ENCODE measurements at places on chromosomes 1 and 21.

- no peak for DNase-seq
Observed at GRCh38 chr21:36463204-36463603, 16.7 kb downstream of the CLDN14 start.

- peak; percentile 75 for DNase-seq
Observed at GRCh38 chr1:21294266-21294989, 4.2 kb upstream of the ECE1 start.

- DNase-seq: no peak
Observed at GRCh38 chr1:46487818-46488218, 1.8 kb upstream of the DMBX1 start.

GRCh38 chr1:156486421-156487344 lies 13.9 kb downstream of the MEF2D start:
- DNase-seq: no peak

GRCh38 chr1:41872074-41872473 lies 46.6 kb downstream of the HIVEP3 start:
- no peak for DNase-seq

GRCh38 chr1:59598120-59598440 lies 216.7 kb upstream of the HOOK1 start:
- no peak for DNase-seq

DNA sequence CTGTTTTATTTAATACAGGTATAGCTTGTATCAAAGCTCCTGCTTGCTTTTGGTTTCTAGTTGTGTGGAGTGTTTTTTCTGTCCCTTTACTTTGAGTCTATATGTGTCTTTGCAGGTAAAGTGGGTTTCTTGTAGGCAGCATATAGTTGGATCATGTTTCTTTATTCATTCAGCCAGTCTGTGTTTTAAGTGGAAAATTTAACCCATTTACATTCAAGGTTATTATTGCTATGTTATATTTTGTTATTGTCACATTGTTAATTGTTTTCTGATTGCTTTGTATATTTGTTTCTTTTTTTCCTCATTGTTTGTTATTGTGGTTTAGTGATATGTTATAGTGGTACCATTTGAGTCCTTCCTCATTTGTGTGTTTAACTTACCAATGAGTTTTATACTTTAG lies 26.7 kb downstream of the CLDN19 start:
- no peak for DNase-seq

DNA sequence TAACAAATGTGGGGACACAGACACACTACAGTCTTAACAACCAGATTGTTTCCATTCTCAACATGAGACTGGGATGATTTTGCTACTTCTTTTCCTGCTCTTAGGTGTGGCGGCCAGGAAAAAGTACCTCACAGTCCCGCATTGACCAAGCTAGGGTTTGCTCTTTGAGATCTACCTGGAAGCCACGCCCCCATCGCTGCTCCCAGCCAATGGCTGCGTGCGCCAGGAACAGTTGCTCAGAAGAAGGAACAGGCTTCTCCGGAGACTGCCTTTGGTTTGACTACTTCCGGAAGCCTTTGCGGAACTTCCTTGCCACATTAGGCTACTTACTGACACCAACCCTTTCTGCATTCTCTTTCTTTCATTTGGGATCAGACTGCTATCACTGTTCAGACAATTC lies 44.2 kb upstream of the PLD5 start:
- DNase-seq: no peak

GRCh38 chr1:183871142-183871541 lies 66.2 kb downstream of the RGL1 start:
- no peak for DNase-seq

DNA sequence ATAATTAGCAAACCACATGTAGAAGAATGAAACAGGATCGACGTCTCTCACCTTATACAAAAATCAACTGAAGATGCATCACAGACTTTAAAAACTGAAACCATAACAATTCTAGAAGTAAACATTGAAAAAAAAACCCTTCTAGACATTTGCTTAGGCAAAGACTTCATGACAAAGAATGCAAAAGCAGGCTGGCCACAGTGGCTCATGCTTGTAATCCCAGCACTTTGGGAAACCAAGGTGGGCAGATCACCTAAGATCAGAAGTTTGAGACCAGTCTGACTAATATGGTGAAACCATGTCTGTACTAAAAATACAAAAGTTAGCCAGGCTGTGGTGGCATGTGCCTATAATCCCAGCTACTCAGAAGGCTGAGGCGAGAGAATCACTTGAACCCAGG lies 1351.7 kb downstream of the MRPL39 start:
- no peak for DNase-seq

All from stimulated activated CD4-positive, alpha-beta T cell treated with anti-CD3 and anti-CD28 coated beads, Interleukin-12 subunit alpha, Interleukin-12 subunit beta, amount 100 ng/mL, for 48 hours (primary cell).